IMR-90 (cell line): ENCODE measurements at places on chromosomes 6 and 20. TPM values are rescaled to one million over a fixed set of nuclear protein-coding genes. Genes with fewer than 3 reads are reported as not detected.

DNA sequence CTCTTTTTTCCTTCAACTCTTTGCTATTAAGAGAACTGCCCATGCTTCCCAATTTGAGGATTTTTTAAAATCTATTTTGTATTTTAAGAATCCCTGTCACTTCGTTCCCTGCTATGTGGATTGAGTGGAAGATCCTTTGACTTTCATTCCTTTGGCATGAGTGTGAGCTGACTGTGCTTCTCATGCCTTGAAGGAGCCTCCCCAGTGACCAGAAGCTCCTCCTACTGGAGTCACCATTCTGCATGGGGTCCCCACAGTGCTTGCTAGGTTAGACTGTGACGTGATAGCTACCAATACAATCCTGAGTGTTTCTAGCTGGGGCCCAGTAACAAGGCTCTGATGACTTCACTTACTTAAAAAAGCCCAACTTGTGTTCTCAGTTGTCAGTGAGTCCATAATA is 104.4 kb upstream of the LAMP5 start:
- no peaks in the 10 kb centered on the region for H3K27me3 ChIP-seq
- H3K36me3 ChIP-seq = peaks cover 9% of the 10 kb centered on the region
- H3K4me1 ChIP-seq = peaks cover 8% of the 10 kb centered on the region
- DNase-seq = peak; percentile 94
- H3K4me3 ChIP-seq = no peak overlapping the region

GRCh38 chr20:59324521-59325141 is 24.2 kb downstream of the EDN3 start:
- H3K4me3 ChIP-seq = no peak overlapping the region
- no peak overlapping the region for H3K27ac ChIP-seq
- no peaks in the 10 kb centered on the region for H3K27me3 ChIP-seq
- H3K4me1 ChIP-seq = no peaks in the 10 kb centered on the region
- DNase-seq = no peak
- no peaks in the 10 kb centered on the region for H3K36me3 ChIP-seq

- DNase-seq = no peak
- no peak overlapping the region for H3K4me3 ChIP-seq
- H3K36me3 ChIP-seq = no peaks in the 10 kb centered on the region
- H3K27me3 ChIP-seq = no peaks in the 10 kb centered on the region
- H3K4me1 ChIP-seq = peaks cover 13% of the 10 kb centered on the region
Measured at GRCh38 chr20:4165984-4166725, 150.8 kb upstream of the RNF24 start.

DNA sequence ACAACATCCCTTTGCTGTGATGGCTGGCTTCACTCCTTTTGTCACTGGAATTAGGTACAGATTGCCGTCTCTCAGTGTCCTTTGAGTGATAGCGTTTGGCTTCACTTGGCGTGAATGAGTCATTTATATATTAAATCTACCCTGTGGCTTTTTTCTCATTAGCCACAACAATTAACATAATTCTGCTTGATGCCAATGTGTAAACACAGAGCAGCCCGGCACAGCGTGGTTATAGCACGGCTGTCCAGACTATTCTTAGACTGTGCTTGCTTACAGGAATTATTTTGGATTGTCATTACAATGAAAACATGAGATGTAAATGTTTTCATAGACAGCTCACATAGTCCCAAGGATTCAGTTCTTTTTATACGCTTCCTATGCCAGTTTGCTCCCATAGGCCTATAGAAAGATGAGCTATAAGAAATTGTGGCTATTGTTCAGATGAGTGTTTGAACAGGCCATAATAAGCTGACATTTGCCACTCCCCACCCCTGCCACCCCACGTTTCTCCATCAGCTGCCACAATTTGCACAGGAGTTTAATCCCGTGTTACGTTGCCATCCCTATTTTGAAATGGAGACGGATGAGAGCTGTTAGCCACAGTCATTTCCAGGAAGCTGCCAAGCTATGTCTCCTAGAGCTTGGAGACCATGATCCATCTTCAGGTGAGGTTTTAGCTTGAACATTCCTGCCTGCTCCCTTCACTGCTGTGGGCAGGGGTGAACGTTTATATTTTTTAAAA is 65.9 kb downstream of the PPP1R14C start:
- DNase-seq = no peak
- no peak overlapping the region for H3K4me3 ChIP-seq
- peaks cover 6% of the 10 kb centered on the region; the same call in 1 of the 2 replicates for H3K4me1 ChIP-seq

DNA sequence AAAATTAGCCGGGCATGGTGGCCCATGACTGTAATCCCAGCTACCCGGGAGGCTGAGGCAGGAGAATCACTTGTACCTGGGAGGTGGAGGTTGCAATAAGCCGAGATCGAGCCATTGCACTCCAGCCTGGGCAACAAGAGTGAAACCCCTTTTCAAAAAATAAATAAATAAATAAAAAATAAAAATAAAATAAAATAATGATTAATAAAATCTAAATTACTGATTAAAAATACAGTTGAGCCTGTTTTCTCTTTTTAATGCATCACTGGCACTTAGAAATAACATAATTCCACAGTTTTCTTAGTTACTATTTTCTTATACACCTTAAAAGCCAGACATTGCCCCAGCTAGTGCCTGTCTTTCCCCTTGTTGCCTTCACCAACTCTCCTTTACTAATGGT is 922.8 kb upstream of the GJE1 start:
- no peaks in the 10 kb centered on the region; the same call in 1 of the 2 replicates for H3K4me1 ChIP-seq
- DNase-seq = no peak
- no peaks in the 10 kb centered on the region for H3K36me3 ChIP-seq
- H3K27ac ChIP-seq = no peak overlapping the region

Gene RARS2
- 16.2 and 19.9 TPM in 2 replicates for polyA plus RNA-seq

- H3K36me3 ChIP-seq = no peaks in the 10 kb centered on the region
- H3K4me1 ChIP-seq = no peaks in the 10 kb centered on the region
- no peak overlapping the region for H3K27ac ChIP-seq
- no peak for DNase-seq
- no peaks in the 10 kb centered on the region for H3K27me3 ChIP-seq
Measured at GRCh38 chr6:46628498-46628897, 24.1 kb downstream of the CYP39A1 start.

DNA sequence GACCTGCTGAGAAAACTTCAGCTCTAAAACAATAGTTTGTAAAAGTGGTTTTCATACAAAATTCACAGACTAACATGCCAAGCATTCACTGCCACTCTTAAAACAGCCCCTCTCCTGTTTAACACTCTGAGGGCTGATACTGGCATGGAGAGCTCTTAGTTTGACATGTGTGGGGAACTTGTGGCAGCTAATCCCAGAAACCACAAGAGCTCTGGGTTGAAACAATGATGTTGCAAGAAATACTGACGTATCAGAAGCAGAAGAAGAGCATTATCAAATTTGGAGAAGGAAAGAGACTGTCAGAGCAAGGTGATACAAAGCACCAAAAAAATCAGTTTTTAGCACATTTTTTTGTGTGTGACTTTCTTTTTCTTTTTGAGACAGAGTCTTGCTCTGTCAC is 5.1 kb downstream of the BEND3 start:
- no peaks in the 10 kb centered on the region for H3K27me3 ChIP-seq
- no peak for DNase-seq
- no peaks in the 10 kb centered on the region for H3K36me3 ChIP-seq
- H3K27ac ChIP-seq = no peak overlapping the region

DNA sequence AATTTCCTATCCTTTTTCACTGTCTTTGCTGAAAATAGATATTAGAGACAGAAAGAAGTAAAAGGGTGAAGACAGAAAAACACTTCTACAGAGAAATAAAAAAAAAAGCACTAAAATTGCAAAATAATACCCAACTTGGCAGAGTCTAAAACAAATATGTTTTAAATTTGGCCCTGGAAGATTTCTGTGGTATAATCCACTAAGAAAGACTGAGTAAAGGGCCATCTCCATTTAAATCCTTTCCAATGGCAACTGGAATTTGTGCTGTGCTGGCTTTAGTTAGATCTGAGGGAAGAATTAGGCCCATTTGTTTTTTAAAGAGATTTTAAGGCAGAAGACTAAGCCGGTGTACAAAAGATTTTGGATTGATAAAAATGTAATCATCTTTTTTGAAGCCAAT is 321.2 kb downstream of the GJA1 start:
- no peaks in the 10 kb centered on the region for H3K27me3 ChIP-seq
- no peaks in the 10 kb centered on the region for H3K36me3 ChIP-seq
- H3K27ac ChIP-seq = no peak overlapping the region

GRCh38 chr6:45498591-45498990 is 120.9 kb upstream of the SUPT3H start:
- H3K27ac ChIP-seq = peak overlapping the region; percentile 24; the same call in 1 of the 2 replicates
- peaks cover 4% of the 10 kb centered on the region; the same call in 1 of the 2 replicates for H3K4me1 ChIP-seq
- H3K4me3 ChIP-seq = no peak overlapping the region
- H3K36me3 ChIP-seq = 0 out of 2 replicates have a peak, but pooled peaks cover 3% of the 10 kb centered on the region

- peaks cover 9% of the 10 kb centered on the region; the same call in 1 of the 2 replicates for H3K36me3 ChIP-seq
- peak within 1 kb of the TSS; percentile 33 for H3K27ac ChIP-seq
- no peak within 1 kb of the TSS for H3K4me3 ChIP-seq
- no peak for DNase-seq
- H3K4me1 ChIP-seq = peaks cover 21% of the 10 kb centered on the region
- H3K27me3 ChIP-seq = no peaks in the 10 kb centered on the region
Measured at GRCh38 chr20:1328680-1329330, at the start of gene SDCBP2. Gene SDCBP2, minus strand, starts transcription at chr20:1329139. Its CDS starts 8,723 bp downstream, at chr20:1320416.

- no peak overlapping the region for H3K27ac ChIP-seq
- DNase-seq = no peak
- H3K4me3 ChIP-seq = no peak overlapping the region
- H3K36me3 ChIP-seq = no peaks in the 10 kb centered on the region
Measured at GRCh38 chr6:168182366-168182765, 103.4 kb upstream of the FRMD1 start.

DNA sequence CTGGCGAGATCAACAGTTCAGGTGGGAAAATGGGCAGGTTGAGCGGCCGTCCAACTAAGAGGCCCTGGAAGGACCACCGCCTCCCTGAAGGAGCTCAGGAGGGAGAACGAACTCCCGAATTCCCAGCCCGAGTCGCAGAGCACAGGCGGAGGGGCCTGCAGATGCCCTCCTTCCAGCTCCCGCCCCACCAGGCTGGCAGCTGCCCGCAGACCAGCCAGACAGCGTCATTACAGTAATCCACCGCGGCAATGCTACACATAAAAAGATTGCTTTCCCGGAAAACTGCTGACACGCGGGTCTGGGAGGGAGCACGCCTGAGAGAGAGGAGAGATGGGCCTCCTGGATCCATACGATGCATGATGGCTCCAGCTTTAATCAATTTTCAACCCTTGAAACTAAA is 30.5 kb upstream of the SLCO4A1 start:
- no peak for DNase-seq
- peaks cover 54% of the 10 kb centered on the region for H3K27me3 ChIP-seq
- no peak overlapping the region for H3K27ac ChIP-seq

- no peak overlapping the region for H3K27ac ChIP-seq
- no peaks in the 10 kb centered on the region for H3K36me3 ChIP-seq
- no peak for DNase-seq
- no peaks in the 10 kb centered on the region for H3K4me1 ChIP-seq
Measured at GRCh38 chr6:47654255-47654654, 44.1 kb upstream of the ADGRF4 start.

DNA sequence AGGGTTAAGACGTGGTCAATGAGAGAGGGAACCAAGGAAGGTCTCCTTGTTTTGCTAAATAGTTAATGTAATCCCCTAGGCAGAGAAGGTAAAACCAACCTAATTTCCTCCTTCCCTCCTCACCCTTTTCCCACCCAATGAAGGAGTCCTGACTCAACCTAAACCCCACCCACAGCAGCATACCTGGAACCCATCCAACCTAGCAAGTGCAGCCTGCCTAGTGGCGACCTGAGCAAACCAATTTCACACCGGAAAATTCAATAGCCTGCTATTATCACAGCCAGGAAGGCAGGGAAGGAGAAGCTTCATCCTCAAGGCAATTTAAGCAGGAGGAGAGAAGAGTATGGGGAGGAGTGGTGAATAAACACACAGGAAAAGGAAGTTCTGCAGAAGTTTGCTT is 46.9 kb downstream of the OSTM1 start:
- H3K27me3 ChIP-seq = no peaks in the 10 kb centered on the region
- H3K4me1 ChIP-seq = no peaks in the 10 kb centered on the region
- DNase-seq = peak; percentile 9
- H3K4me3 ChIP-seq = no peak overlapping the region
- no peak overlapping the region for H3K27ac ChIP-seq

DNA sequence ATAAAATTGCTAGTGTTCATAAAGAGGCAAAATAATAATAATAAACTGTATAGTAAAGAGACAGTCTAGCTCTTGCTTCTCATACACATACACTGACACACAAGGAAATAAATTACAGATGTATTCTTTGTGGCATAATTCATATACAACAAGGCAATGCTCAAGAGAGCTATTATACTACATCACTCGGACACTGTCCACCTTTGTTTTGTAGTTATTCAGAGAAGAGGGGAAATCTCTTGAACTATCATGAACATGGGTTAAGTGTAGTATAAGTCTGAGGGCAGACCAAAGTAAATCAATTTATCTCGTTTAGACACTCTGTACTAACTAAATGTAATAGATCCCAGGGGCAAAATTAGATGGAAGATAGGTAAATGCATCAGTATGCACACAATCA is 72.7 kb upstream of the PHIP start:
- no peak overlapping the region for H3K4me3 ChIP-seq
- H3K27me3 ChIP-seq = no peaks in the 10 kb centered on the region
- DNase-seq = no peak
- no peaks in the 10 kb centered on the region for H3K4me1 ChIP-seq
- no peak overlapping the region for H3K27ac ChIP-seq

DNA sequence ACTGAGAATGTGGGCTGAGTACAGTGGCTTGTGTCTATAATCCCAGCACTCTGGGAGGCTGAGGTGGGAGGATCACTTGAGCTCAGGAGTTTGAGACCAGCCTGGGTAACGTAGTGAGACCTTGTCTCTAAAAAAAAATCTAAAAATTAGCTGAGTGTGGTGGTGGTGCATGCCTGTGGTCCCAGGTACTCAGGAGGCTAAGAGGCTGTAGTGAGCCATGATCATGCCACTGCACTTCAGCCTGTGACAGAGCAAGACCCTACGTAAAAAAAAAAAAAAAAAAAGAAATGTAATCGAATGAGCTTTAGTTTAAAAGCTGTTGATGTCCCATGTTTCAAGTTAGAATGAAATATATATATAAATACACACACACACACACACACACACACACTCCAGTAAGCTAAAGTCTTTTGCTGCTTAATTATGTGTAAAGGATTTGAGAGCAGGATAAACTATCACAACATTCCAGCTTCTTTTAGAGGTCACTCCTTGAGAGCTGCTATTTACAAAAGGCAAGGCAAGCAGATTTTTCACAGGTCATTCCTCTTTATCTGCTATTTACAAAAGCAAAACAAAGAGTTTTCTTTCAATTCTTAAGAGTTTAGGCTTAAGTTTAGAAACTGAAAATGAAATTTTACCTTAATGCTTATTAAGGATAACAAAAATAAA is 4.7 kb upstream of the MICAL1 start:
- H3K4me3 ChIP-seq = no peak overlapping the region
- H3K36me3 ChIP-seq = peaks cover 9% of the 10 kb centered on the region
- H3K4me1 ChIP-seq = peaks cover 7% of the 10 kb centered on the region
- peak overlapping the region; percentile 47; the same call in 1 of the 2 replicates for H3K27ac ChIP-seq
